ENCODE measurements at places on chromosomes 11 and 22.

GRCh38 chr11:10371926-10372641, 67.2 kb downstream of the ADM start:
- DNase-seq = no peak

GRCh38 chr11:9136741-9137140, 45.3 kb upstream of the SCUBE2 start:
- DNase-seq = no peak

- DNase-seq = no peak
Observed at GRCh38 chr11:9516113-9516512, 55.3 kb downstream of the ZNF143 start.

DNA sequence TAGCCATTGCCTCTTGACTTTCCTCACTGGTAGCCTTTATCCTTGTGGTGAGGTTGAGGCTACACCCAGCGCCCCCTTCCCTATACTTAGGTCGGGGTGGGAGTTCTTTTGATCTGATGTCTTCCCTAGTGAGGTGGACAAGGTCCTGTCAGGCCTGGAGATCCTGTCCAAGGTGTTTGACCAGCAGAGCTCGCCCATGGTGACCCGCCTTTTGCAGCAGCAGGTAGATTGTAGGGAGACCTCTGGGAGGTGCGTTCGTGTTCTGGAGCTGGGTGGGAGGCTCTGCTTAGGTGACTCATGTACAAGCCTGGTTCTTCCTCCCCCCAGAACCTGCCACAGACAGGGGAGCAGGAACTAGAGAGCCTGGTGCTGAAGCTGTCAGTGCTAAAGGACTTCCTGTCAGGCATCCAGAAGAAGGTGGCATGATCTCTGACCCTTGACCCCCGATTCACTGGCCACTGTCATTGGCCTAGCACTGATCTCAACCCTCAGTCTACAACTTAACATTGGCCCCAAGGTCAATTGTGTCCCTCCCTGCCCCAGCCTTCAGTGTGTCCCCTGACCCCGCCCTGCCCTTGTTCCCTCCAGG, 4.9 kb downstream of the INPPL1 start:
- DNase-seq = no peak

DNA sequence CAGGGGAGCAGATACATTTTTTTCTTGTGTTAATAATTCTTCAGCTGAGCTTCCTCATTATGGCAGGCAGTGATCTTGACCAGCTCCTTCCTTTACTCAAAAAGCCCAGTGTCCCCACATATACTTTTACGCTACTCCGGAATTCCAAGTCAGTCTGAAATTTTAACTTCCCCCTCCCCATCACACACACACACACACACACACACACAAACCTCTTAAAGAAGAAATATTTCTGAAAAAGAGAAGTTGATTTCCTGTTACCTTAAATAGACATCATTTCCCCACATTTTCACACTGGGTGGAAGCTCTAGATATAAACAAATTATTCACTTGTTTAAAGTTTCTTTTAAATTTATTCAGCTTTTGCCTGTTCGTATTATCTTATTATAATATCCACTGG, 113.9 kb downstream of the DBX1 start:
- DNase-seq = no peak

GRCh38 chr11:74055938-74056337, 47.1 kb upstream of the UCP3 start:
- DNase-seq = no peak

GRCh38 chr11:26442131-26442530, 110.2 kb downstream of the ANO3 start:
- no peak for DNase-seq

- DNase-seq = no peak
Observed at GRCh38 chr11:586376-587316, 10.4 kb downstream of the PHRF1 start.

DNA sequence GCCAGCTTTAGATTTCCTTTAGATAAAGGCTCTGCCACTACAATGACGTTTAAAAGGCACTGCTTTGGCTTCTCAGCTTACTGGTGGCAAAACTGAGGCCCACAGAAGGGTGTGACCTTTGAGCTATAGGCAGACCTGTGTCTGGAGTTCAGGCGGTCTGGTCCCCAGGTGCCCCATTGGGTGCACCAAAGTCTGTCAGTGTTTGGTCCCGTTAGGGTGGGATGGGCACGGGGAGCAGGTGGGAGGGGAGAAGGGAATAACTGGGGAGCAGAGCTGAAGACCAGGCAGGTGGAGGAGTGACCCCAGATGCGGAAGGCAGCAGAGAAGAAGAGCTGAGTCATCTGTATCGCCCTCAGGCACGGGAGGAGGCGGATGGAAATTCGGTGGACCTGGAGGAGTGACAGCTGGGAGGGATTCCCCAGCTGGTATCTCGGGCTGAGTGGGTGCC, 45.3 kb upstream of the GCAT start:
- DNase-seq = no peak

- DNase-seq = no peak
Observed at GRCh38 chr11:30424321-30424720, 101.4 kb downstream of the ARL14EP start.

- DNase-seq = no peak
Observed at GRCh38 chr22:27142286-27142685, 484.9 kb downstream of the MIAT start.

DNA sequence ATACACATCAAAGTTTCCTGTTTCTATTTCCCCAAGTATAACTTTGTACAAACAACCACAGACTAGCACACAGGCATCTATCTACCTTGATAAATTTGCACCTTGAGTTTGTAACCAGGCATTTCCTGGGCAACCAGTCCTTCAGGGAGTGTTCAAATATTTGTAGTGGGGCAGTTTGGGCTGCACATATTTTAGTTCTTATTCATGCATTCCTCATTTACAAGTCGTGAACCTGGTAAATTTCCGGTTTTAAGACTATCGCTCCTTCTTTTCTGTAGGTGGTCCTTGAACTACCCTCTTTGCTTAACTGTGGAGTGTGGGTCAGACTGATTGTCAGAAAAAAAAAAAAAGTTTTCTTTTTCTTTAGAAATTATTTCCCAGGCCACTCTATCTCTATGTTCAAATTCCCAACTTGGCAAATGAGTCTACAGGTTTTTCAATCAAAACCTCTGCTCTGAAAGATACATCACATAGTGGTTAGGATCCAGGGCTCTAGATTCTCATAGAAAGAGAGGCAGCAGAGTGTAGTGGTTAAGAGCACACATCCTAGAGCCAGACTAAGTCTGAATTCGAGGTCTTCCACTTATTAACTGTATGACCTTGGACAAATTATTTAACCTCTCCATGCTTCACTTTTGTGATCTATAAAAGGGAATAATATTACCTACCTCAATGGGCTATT, 201.5 kb downstream of the SOX6 start:
- no peak for DNase-seq

- no peak for DNase-seq
Observed at GRCh38 chr11:114392735-114393667, 7.3 kb downstream of the C11orf71 start.

DNA sequence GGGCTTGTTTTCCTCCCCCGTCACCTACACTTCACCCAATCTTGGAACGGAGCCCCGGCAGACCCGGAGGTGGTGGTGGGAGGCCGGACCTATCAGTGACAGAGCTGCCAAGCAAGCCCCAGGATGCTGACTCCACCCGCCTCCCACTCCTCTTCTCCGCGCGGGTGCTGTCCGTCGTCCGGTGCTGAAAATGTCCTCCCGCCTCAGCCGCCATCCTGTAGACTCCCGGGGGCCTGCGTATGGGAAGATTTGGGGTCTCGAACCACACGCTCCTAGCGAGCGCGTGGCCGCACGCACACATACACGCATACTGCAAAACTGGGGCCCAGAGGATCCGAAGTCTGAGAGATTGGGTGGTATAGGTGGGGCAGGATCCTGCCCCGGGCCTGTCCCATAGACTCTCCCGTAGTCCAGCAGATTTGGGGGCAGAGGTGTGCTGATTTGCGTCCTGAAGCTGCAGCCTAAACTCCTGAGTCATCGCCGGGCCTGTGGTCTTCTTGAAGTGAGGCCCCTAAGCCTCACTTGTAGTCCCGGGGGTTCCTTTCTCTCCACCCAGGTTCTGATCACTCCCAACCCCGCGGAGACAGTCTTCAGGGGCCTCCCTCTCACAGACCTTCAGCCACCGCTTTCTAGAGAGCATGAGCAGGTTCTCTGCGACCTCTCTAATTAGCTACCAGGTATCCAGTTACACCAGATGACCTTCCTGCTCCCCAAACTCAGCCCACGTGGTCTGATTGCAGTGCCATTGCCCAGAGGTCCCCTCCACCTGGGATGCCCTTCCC, 796 bp upstream of the YIF1A start:
- DNase-seq = no peak

DNA sequence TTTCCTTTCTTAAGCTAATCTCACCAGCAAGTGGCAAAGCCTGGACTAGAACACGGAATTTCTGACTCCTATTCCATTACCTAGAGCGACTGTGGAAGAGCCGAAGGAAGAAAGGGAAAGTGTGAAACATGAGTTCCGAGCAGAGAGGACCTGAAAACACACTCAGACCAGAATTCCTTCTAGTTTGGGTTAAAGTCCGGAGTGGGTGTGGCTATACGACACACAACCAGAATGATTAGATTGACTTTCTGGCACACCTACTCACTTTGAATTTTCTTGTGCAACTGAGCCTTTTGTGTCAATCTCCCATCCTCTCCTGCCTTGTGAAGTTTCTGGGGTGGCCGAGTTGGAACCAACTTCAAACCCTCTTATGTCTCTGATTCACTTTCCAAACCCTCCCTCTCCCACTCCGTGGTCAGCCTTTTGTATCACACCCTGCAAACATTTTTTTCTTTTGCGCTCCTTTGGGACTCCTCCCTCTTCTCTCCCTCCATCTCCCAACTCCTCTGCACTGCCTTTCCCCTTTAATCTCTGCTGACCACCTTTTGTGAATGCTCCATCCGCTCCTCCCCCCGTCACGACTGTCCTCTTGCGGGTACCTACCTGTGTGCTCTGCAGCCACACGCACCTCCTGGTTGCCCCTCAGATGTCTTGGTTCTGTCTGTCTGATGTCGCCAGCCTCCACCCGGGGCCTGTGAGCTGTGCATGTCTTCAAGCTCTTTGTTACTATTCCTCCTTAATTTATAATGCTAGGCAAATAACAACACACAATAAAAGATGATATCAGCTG, 86.3 kb upstream of the BLID start:
- no peak for DNase-seq

DNA sequence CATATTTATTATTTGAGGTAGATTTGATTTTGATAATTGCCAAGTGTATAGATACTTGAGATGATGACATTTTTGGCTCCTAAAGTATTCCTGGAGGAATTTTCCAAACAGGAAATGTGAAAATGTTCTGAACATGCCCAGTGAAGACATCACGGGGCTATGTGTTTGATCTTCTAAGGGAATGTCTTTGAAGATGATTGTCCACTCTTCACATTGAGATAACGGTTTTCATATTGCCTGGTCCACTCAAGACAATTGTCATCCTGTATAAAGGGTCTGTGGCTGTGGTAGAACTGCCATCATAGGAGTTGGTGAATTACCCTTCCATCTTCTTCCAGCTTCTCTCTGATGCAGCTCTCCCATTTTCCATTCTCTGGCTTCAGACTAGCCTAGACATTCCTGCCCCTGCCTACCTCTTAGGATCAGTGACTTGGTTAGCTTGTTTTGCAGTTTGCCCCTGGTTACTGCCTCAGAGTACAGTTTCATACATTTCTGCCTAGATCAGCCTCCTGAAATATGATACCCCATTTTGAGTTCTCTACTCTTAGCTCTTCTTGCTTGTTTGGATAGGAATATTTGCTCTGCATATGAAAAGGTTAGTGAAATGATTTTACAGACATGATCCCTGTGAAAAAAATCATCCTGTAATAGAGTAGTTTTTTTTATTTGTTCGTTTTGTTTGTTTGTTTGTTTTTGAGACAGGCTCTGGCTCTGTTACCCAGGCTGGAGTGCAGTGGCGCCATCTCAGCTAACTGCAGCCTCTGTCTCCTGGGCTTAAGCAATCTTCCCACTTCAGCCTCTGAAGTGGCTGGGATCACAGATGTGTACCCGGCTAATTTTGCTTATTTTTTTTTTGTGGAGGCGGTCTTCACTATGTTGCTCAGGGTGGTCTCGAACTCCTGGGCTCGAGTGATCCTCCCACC, 111.4 kb upstream of the SORL1-AS1 start:
- DNase-seq = no peak

DNA sequence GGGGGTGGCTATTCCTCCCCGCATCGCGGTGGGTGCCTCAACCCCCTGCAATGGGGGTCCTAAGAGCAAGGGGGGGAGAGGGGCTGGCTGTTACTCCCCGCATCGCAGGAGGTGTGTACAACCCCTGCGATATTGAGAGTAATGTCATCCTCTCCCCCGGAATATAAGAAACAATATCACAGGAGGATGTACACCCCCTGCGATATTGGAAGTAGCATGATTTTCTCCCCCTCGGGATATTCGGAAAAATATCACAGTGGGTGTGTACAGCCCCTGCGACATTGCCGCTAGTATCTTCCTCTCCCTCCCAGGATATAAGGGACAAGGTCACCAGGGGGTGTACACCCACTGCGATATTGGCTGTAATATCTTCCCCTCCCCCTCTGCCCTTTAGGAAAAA, 22.5 kb upstream of the APOL5 start:
- no peak for DNase-seq

DNA sequence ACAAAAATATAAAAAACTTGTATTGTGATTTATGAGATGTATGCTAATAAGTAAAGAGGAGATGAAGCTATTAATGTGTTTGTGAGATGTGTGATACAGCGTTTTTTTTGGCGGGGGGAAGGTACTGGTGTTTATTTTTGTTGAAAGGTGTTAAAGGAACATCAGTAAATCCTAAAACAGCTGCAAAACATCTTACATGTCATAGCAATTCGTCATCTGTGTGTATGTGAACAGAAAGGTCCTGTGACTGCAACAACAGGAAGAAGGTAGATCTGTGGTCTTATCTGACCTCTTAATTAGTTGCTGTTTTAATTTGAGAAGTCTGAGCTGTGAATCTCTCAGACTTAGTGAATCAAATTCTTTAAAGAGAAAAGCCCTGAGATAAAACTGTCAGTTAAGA, 1041.1 kb downstream of the JRKL start:
- no peak for DNase-seq

DNA sequence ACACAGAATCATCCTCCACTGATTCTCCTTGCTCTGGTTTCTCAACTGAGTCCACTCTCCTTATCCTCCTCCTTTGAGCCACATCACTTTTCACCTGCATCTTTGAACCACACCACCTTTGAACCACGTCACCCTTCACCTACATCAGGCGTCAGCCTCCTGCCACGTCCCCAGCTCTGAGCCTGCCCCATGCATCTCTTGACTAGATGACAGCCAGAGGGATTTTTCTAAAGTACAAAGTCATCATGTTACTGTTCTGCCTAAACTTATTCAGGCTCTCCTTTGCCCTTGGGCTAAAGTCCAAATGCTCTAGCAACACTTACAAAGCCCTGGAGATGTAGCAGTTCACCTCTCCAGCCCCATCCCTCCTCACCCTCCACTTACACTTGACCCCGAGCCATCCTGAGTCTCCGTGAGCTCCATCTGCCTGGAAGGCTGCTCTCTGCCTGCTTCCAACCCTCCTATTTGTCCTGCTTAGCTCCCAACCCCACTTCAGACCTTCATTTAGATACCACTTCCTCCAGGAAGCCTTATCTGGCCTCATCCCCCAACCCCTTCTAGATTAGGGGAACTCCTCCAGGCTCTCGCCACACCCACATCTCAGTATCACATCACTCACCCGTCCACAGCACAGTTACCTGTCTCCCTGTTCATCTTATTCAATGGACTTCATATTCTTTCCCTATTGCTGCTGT, 3.7 kb upstream of the MS4A10 start:
- DNase-seq = no peak
